ENCODE measurements at places on chromosomes 5 and 9. TPM values are rescaled to one million over a fixed set of nuclear protein-coding genes. Genes with fewer than 3 reads are reported as not detected.

KCTD16 gene
- not detected for total RNA-seq

RGS7BP gene
- total RNA-seq, result not detected

PKN3 gene
- 10.7 TPM for total RNA-seq

CFAP157 gene
- 0.10 TPM for total RNA-seq

LIX1 gene
- total RNA-seq, result not detected

NSUN2 gene
- 93.4 TPM for total RNA-seq

REEP2 gene
- total RNA-seq, result 1.1 TPM

TMEM252 gene
- not detected for total RNA-seq

FCN1 gene
- total RNA-seq, result not detected

Data from T-helper 1 cell treated with Interleukin-12 subunit alpha and Interleukin-12 subunit beta and Interleukin-4 antibody, amounts not matched to agents 30 ng/mL and 1 ng/mL, for 36 hours (primary cell).